Stimulated activated CD4-positive, alpha-beta T cell treated with anti-CD3 and anti-CD28 coated beads, Interleukin-2, amount 100 ng/mL, for 48 hours (primary cell): ENCODE measurements at places on chromosomes 2 and 18.

- no peak for DNase-seq
Measured at GRCh38 chr18:5787936-5788335, 107.4 kb downstream of the TMEM200C start.

GRCh38 chr2:145114726-145115125 lies 594.8 kb upstream of the ZEB2 start:
- no peak for DNase-seq

- DNase-seq = no peak
Measured at GRCh38 chr2:74743039-74743438, 89.0 kb downstream of the SEMA4F start.

- no peak for DNase-seq
Measured at GRCh38 chr18:59002974-59003594, 136.6 kb upstream of the SEC11C start.

DNA sequence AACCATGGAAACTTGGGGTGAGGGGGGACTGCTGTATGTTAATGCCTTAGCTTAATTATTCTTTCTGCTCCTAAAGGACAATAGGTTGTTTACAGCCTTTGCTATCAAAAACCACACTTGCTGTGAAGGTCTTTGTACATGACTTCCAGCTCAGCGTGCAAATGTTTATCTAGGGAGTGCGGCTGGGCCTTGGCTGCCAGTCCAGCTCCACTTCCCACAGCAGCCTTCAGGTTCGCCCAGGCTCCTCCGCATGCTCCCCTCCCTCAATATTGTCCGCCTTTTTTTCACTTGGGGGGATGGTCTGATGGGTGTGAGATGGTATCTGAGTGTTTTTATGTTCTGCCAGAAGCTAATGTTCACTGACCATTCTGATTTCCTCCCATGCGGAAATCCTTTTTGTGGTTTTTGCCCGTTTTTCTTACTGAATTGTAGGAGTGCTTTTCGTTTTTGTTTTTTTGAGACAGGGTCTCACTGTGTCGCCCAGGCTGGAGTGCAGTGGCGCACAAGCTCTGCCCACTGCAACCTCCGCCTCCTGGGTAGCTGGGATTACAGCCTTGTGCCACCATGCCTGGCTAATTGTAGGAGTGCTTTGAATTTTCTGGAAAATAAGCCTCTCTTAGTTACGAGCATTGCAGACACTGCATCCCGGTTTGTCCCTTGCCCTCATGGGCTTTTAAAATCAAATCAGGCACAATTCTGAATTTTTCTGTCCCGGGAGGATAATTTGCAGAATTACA lies 28.8 kb downstream of the SH3BP4 start:
- DNase-seq = no peak
